ENCODE measurements at places on chromosomes 4 and X.

DNA sequence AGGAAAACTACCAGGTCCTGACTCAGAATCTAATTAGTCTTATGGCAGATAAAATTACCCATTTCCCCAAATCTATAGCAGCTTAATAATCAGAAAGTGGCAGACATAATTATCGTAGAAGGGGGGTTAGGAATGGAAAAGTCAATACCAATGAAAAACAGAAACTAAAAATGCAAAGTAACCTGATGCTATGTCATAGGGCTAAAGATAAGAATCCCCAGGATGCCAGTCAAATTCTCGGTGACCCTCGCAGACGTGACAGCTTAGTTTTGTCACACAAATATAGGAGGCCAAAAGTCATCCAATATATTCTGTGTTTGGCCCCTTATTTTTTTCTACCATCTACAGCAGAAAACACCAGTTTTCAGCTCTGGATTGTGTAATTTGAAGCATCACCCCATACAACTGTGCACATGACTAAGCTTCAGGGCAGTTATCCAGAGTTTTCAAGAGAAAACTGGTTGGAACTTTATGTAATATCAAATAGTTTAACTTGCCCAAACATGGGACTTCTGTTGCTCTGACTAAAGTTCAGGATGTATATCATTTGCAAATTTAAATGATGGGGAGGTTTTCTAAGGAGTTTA lies 30.9 kb downstream of the RASSF6 start:
- peak; percentile 18 for DNase-seq

GRCh38 chrX:10009741-10010140 lies 42.6 kb downstream of the CLDN34 start:
- DNase-seq = no peak

- DNase-seq = no peak
These were observed 974.3 kb upstream of the INTU start for GRCh38 chr4:126658411-126658810.

- no peak for DNase-seq
These were observed 60.8 kb upstream of the CBR4 start for GRCh38 chr4:169070895-169071218.

DNA sequence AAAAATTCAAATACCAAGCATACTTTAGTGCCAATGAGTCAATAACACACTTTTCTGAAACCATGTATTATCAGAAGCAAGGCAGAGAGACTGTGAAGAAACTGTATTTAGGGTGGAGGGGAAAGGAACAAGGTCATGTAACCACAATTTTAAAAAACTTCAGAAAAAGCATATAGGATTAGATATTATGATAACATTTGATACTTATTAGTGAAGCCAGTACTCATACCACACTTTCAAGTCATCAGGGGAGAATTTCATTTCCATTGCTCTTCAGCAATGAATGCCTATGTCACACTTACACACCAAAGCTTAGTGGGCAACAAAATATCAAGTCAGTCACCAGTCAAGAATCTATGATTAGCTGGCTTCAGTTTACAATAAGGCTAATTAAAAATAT lies 602.2 kb downstream of the IL15 start:
- DNase-seq = no peak

GRCh38 chrX:101195442-101196173 lies 24.0 kb upstream of the DRP2 start:
- no peak for DNase-seq

Data from GM06990 (cell line).